Activated T-helper 1 cell treated with Interleukin-2 at 50 U/mL for 16 hours (primary cell): ENCODE measurements at places on chromosomes 1 and 21.

- no peak for DNase-seq
Observed at GRCh38 chr21:36424592-36424991, 39.4 kb downstream of the CHAF1B start.

DNA sequence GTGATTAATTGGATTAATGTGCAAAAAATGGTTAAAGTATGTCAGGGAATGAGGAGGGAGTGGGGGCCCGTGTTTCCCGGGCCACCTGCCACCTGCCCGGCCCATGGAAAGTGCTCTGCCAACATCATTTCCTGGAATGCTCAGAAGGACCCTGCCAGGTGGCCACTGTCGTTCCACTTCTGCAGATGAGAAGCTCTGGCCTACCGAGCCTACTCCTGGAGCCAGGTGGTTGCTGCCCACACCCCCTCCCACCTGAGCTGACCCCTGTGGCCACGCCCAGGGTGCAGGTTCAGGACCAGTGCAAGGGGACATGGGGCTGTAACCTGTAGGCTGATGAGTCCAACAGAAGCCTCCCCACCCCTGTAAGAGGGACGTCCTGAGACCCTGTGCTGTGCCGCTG lies 99.7 kb downstream of the PRDM16 start:
- DNase-seq: no peak

GRCh38 chr1:51738681-51739080 lies 121.8 kb downstream of the OSBPL9 start:
- DNase-seq: no peak

DNA sequence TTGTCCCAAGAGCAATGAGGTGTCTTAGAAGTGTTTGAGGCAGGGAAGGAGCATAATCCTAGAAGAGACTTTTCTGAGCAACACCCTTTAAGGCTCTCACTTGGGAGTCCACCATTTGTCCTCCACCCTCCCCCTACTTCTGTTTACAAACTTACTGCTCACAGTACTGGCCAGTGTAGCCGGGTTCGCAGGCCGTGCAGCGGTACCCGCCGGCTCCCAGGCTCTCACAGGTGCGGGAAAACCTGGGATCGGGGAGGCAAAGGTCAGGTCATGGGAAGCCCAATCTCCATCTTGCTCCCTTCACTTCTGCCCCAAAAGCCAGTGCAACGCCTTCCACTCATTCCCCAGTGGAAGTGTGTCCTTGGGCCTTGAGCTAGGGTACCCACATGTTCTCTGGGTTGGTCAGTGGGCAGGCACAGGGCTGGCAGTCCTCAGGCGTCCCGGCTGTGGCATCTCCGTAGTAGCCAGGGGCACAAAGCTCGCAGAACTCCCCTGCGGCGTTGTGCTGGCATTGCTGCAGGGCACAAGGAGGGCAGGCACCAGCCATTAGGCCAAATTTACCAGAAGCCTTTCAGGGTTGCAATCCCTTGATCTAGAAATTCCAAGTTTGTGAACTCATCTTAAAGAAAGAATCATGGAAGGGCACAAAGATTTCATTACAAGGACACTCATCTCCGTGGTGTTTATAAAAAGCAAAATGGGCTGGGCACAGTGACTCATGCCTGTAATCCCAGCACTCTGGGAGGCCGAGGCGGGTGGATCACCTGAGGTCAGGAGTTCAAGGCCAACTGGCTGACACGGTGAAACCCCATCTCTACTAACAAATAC lies 49.8 kb downstream of the LDLRAD2 start:
- no peak for DNase-seq

DNA sequence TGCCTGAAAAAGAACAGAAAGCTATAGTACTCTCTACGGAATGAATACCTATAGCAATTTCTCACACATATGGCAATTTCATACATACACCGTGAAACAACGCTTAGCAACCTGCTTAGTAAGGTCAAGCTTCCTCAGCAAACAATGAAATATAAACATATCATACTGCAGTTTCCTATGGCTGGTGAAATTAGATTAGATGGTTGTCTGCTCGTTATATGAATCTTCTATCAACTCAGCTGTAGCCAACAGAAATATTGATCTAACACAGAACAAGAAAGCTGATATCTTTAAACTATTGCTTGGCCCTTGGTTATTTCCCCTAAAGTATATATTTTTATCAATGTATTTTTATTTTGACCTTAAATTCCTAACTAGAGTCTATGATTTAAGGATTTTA lies 187.8 kb downstream of the SLC44A5 start:
- no peak for DNase-seq

GRCh38 chr1:15339570-15339969 lies 70.1 kb upstream of the EFHD2 start:
- DNase-seq: no peak

GRCh38 chr1:237084341-237085077 lies 42.5 kb downstream of the RYR2 start:
- DNase-seq: no peak

DNA sequence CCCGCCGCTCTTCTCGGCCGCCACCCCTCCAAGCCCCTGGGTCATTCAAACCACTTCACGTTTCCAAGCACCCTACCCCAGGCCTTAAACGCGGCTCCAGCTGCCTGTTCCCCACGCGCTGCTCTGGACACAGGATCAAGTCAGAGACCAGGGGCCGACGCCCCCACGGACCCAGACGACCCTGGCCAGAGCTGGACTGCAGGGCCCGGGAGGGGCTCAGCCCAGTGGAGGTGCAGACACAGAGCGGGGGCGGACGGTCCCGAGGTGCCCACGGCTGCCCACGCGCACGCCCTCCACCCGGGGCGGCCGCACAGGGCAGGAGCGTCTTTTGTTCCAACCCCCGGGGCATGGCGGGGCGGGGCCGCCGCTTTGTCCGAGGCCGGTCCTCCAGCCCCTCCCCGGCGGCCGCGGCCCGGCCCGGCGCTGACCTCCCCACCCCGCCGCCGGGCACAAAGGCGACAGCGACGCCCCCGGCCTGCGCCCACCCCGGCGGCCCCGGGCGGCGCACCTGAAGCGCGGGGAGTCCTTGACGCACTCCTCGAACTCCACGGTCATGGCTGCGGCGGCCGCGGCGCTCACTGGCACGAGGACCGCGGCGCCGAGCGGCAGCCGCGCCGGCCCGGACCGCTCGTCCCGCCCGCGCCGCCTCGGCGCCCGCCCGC lies 338 bp downstream of the ACAP3 start:
- no peak for DNase-seq

GRCh38 chr1:176566004-176566975 lies 103.3 kb downstream of the PAPPA2 start:
- no peak for DNase-seq

GRCh38 chr1:100482167-100482566 lies 55.8 kb upstream of the GPR88 start:
- DNase-seq: no peak

GRCh38 chr1:98325646-98326440 lies 335.7 kb upstream of the SNX7 start:
- no peak for DNase-seq
